ENCODE measurements at places on chromosomes 2 and 18.

DNA sequence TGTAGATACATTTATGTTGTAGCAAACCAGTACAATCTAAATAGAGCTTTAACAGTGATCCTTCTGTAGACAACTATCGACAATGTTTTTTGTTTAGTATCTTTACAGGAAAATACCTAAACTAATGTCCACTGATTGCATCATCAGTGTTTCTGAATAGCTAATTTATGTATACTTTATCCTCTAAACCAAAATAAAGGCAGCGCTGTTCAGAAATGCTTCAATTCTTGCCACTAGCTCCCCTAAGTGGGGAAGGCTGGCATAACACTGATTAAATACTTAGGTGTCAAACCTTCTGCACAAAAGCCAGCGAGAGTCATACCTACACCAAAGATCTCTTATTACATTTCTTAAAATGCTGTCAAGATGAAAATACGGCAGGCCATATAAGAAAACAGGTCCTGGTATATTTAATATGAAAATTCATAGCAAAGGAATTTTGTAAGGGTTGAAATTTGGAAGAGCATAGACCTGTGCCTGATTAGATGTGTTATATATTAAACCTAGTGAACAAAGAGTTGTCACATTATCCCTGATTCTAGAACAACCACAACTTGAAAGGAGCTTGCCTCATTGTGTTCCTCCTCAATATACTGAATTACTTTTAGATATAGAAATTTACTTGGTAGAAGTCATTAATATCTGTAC, 1693.4 kb upstream of the SLC39A10 start:
- H3K4me3 ChIP-seq = no peak overlapping the region
- DNase-seq = no peak
- H3K4me1 ChIP-seq = peaks cover 5% of the 10 kb centered on the region
- H3K27ac ChIP-seq = no peak overlapping the region
- H3K36me3 ChIP-seq = no peaks in the 10 kb centered on the region
- no peaks in the 10 kb centered on the region for H3K27me3 ChIP-seq

GRCh38 chr2:196080526-196080925, 11.9 kb upstream of the DNAH7 start:
- peak overlapping the region; percentile 22 for H3K27ac ChIP-seq
- no peak overlapping the region for H3K4me3 ChIP-seq
- no peak for DNase-seq

- H3K27me3 ChIP-seq = peaks cover 27% of the 10 kb centered on the region
- H3K4me3 ChIP-seq = no peak overlapping the region
- no peaks in the 10 kb centered on the region for H3K36me3 ChIP-seq
- no peak for DNase-seq
- peaks cover 9% of the 10 kb centered on the region for H3K4me1 ChIP-seq
- H3K27ac ChIP-seq = no peak overlapping the region
These were observed 59.8 kb downstream of the MARCHF4 start for GRCh38 chr2:216312441-216312840.

DNA sequence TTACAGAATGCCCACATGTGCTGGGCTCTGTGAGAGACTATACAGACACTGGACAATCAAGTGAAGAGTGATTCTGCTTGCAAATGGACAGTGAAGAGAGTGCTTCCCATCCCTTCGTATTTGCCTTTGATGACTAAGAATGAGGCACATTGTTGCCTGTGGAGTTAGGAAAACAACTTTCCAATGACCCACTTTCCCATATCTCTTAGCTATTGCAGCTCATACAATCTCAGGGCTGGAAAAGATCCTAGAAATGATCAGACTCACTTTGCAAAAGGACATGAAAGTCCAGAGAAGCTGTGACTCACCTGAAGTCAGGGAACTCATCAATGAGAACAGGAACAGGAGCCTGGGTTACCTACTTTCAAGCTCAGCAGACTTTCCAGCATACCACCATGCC, 440.5 kb upstream of the TCF4 start:
- H3K27ac ChIP-seq = no peak overlapping the region
- H3K4me1 ChIP-seq = no peaks in the 10 kb centered on the region
- H3K27me3 ChIP-seq = no peaks in the 10 kb centered on the region

DNA sequence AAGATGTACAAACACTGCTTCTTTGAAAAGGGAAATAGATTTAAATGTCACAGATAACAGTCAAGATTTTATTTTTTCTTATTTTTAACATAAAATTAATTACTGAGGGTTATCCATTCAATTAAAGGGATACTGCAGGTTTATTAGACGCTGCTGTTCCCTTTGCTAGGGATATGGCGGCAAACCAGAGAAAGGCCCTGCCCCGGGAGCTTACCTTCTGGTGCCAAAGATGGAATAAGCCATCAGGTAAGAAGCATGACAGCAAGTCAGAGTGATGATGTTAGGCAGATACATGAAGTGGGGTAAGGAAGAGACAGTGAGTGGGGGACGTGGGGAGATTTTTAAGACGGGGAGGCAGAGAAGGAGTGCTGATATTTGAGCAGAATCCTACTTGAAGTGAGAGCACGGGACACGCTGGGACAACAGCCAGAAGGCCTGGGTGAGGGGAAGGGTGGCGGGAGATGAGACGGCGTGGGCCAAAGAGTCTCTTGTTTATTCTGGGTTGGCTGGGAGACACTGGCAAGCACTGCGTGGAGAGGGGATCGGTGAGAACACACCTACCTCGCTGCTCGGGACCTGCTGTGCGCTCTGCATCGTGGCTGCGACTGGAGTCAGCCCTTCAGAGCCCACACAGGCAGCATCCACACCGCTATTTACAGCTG, 250.5 kb upstream of the TMEM200C start:
- no peak overlapping the region for H3K27ac ChIP-seq
- H3K27me3 ChIP-seq = no peaks in the 10 kb centered on the region
- peaks cover 7% of the 10 kb centered on the region for H3K36me3 ChIP-seq
- no peaks in the 10 kb centered on the region for H3K4me1 ChIP-seq
- no peak for DNase-seq
- no peak overlapping the region for H3K4me3 ChIP-seq

GRCh38 chr2:62831729-62832128, 126.2 kb downstream of the EHBP1 start:
- DNase-seq = no peak
- H3K27me3 ChIP-seq = no peaks in the 10 kb centered on the region
- peaks cover 3% of the 10 kb centered on the region for H3K4me1 ChIP-seq
- no peak overlapping the region for H3K27ac ChIP-seq
- peaks cover 57% of the 10 kb centered on the region for H3K36me3 ChIP-seq
- no peak overlapping the region for H3K4me3 ChIP-seq

GRCh38 chr2:152445791-152446201, 110.8 kb downstream of the FMNL2 start:
- no peak overlapping the region for H3K4me3 ChIP-seq
- no peaks in the 10 kb centered on the region for H3K27me3 ChIP-seq
- DNase-seq = no peak
- no peaks in the 10 kb centered on the region for H3K36me3 ChIP-seq
- H3K4me1 ChIP-seq = peaks cover 19% of the 10 kb centered on the region

DNA sequence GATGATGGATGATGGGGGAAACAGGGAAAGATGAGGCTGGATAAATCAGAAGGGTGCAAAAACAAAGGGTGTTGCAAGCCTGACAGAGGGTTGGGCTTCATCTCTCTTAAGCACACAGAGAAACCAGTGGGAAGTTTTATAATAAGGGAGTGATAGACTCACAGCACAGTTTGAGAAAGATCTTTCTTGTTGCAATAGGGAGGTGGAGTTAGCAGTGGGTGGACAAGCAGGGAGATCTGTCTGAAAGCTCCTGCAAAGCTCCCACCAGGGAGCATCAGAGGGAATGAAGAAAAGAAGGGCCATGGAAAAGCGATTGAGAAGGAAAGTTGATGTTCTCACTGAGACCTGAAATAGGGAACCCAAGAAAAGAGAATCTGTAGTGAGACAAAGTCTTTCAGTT, 64.9 kb downstream of the BOD1L2 start:
- H3K36me3 ChIP-seq = no peaks in the 10 kb centered on the region
- DNase-seq = no peak
- peaks cover 8% of the 10 kb centered on the region for H3K27me3 ChIP-seq
- H3K4me1 ChIP-seq = peaks cover 10% of the 10 kb centered on the region

DNA sequence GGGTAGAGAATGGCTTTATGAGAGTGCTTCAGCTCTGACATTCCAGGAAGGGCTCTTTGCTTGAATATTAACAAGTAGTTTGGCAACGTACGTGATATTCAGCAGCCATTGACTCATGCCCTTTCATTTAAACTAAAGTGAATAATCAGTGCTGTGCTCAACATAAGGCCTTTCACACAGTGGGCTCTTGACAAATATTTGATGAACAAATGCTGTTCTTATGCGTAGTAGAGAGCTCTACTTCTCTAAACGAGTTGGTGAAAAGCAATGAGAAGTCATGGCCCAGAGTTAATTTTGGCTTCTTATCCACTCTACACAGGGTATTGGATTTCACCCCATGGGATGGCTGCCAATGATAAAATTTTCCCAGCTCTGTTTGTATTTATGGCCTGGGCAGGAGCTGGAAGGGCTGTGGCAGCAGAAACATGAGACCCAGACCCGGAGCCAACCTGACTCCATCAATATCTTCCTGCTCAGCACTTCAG, 338.9 kb downstream of the CCDC85A start:
- peaks cover 1% of the 10 kb centered on the region for H3K27me3 ChIP-seq
- H3K4me1 ChIP-seq = no peaks in the 10 kb centered on the region
- H3K4me3 ChIP-seq = no peak overlapping the region
- no peaks in the 10 kb centered on the region for H3K36me3 ChIP-seq
- DNase-seq = no peak
- no peak overlapping the region for H3K27ac ChIP-seq

All from mesothelial cell of epicardium (in vitro differentiated cells).